ENCODE measurements at places on chromosomes 16 and 17.
A peak's percentile ranks its signal among the peaks of the same experiment; 100 is the strongest.

GRCh38 chr16:23590181-23590580 lies 5.9 kb downstream of the NDUFAB1 start:
- H3K27me3 ChIP-seq: no peaks in the 10 kb centered on the region
- H3K4me1 ChIP-seq: peaks cover 12% of the 10 kb centered on the region
- H3K36me3 ChIP-seq: peaks cover 52% of the 10 kb centered on the region
- H3K27ac ChIP-seq: no peak overlapping the region
- no peak for DNase-seq
- no peak overlapping the region for H3K4me3 ChIP-seq

- no peaks in the 10 kb centered on the region for H3K36me3 ChIP-seq
- H3K4me3 ChIP-seq: no peak overlapping the region
- no peak overlapping the region for H3K27ac ChIP-seq
- H3K27me3 ChIP-seq: no peaks in the 10 kb centered on the region
- no peaks in the 10 kb centered on the region for H3K4me1 ChIP-seq
These were observed 10.4 kb downstream of the C16orf46 start for GRCh38 chr16:81066681-81067080.

DNA sequence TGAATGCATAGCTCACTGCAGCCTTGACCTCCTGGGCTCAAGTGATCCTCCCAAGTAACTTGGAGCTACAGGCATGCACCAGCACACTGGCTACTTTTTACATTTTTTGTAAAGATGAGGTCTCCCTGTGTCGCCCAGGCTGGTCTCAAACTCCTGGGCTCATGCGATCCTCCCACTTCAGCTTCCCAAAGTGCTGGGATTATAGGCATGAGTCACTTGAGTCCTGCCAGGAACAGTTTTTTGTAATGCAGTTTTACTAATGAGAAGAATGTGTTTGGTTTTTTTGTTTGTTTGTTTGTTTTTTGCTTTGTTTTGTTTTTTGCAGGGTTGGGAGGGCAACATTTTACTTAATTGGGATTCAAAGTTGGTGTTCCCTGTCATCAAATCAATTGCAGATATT lies 22.2 kb downstream of the SOST start:
- H3K36me3 ChIP-seq: no peaks in the 10 kb centered on the region
- H3K4me3 ChIP-seq: no peak overlapping the region
- no peak overlapping the region for H3K27ac ChIP-seq

- H3K4me1 ChIP-seq: no peaks in the 10 kb centered on the region
- no peak for DNase-seq
- no peaks in the 10 kb centered on the region for H3K36me3 ChIP-seq
- H3K27ac ChIP-seq: no peak overlapping the region
- no peaks in the 10 kb centered on the region for H3K27me3 ChIP-seq
These were observed 2.1 kb upstream of the ADGRG5 start for GRCh38 chr16:57540387-57540786.

- H3K36me3 ChIP-seq: peaks cover 13% of the 10 kb centered on the region
- H3K27me3 ChIP-seq: no peaks in the 10 kb centered on the region
- peaks cover 12% of the 10 kb centered on the region for H3K4me1 ChIP-seq
- H3K4me3 ChIP-seq: no peak overlapping the region
These were observed 6.9 kb downstream of the TXNDC11 start for GRCh38 chr16:11735787-11736186.

DNA sequence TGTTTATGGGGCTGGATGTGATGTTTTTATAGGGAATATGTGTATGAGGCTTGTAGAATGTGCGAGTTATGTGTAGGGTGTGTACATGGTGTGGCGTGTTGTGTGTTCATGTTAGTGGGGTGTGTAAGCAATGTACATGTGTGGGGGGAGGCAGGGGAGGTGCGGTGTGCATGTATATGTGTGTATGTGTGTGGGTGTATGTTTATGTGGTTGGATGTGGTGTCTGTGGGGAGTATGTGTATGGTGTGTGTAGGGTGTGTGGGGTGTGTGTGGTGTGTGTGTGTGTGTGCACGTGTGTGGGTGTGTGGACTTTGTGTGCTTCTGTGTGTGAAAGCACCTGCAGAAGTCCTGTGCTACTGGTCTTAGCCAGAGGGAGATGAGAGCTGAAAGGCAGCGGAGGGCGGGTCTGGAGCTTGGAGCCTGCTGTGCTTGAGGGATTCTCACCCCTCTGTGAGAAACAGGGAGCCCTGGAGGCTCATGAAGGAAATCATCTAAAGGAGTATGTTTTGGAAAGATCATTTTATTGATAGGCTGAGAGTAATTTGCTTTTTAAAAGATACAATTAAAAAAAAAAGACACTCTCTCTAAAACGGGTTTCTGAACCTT lies 222.7 kb downstream of the HS3ST4 start:
- DNase-seq: no peak
- H3K4me3 ChIP-seq: no peak overlapping the region
- no peak overlapping the region for H3K27ac ChIP-seq
- H3K4me1 ChIP-seq: no peaks in the 10 kb centered on the region
- H3K27me3 ChIP-seq: no peaks in the 10 kb centered on the region

DNA sequence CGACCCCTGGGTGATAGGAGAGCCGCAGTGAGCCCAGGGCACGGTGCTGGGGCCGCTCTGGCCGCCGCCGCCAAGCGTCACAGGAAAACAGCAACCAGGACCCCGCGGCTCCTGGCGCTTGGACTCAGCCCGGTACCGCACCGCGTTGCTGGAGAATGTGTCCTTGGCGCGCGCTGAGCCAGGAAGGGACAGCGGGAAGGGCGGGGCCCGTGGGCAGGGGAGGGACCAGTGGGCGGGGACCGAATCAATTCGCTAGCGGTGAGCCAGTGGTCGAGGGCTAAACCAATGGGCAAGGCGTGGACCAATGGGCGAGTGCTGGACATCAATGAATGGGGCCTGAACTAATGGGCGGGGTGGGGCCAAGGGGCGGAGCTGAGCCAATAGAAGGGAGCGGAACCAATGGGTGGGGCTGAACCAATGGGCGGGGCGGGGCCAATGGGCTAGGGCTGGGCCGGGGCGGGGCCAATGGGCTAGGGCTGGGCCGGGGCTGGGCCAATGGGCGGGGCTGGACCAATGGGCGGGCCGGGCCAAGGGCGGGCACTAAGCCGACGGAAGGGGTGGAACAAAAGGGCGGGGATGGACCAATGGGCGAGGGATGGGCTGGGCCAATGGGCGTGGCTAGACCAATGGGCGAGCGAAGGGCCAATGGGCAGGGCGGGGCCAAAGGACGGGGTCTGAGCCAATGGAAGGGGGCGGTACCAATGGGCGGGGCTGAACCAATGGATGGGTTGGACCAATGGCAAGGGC lies 6.3 kb upstream of the FLYWCH1 start:
- no peaks in the 10 kb centered on the region for H3K36me3 ChIP-seq
- no peaks in the 10 kb centered on the region for H3K27me3 ChIP-seq
- H3K27ac ChIP-seq: peak overlapping the region; percentile 79
- H3K4me1 ChIP-seq: peaks cover 20% of the 10 kb centered on the region

DNA sequence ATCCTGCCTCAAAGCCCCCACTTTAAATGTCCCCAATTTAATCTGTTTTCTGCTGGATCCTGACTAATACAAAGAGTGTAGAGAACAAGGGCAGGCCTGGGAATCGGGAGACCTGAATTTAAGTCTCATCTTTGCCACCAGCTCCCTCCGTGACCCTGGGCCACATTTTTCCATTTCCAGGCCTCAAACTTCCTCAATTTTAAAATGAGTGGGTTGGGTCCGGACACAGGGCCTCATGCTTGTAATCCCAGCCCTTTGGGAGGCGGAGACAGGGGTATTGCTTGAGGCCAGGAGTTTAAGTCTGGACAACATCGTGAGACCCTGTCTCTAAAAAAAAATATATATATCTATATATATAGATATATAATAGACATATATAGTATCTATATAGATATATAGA lies 61.4 kb downstream of the SRL start:
- H3K4me3 ChIP-seq: no peak overlapping the region
- H3K27ac ChIP-seq: no peak overlapping the region
- no peaks in the 10 kb centered on the region for H3K27me3 ChIP-seq
- DNase-seq: no peak
- no peaks in the 10 kb centered on the region for H3K36me3 ChIP-seq
- H3K4me1 ChIP-seq: peaks cover 6% of the 10 kb centered on the region

DNA sequence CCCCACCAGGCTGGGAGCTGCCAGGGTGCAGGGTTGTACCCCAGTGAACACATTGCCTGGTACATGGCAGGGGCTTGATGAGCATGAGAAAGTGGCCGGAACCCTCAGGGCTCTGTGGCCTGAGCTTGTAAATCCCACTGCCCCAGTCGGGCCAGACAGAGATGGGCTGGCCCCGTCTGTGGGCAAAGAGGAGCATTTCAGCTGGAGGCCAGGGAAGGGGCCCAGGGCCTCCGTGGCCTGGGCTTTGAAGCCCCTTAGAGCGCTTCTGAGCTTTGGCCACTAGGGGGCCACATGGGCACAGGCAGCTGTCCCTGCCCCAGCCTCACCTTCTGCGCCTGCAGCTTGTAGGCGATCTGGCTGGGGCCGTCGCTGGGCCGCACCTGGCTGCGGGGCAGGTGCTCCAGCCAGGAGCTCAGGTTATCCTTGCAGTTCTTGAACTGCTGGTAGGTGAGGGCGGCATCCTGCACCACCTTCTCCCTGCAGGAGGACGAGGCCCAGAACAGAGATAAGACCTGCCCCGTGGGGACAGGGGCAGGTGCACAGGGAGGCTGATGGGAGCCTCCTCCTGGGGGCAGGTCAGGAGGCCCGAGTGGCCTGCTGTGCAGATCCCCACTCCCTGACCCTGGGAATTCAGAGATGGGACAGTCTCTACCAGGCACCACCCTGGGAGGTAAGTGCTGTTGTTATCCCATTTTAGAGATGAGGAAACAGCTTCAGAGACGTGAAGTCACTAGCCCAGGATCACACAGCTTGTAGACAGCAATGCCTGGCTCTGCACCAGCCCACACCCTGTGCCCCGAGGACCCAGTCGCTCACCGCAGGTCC lies 12.8 kb downstream of the EVPL start:
- no peaks in the 10 kb centered on the region for H3K27me3 ChIP-seq
- no peak for DNase-seq
- H3K4me1 ChIP-seq: no peaks in the 10 kb centered on the region
- H3K36me3 ChIP-seq: no peaks in the 10 kb centered on the region
- no peak overlapping the region for H3K27ac ChIP-seq

GRCh38 chr17:31480904-31481782 lies 89.7 kb downstream of the RAB11FIP4 start:
- H3K4me1 ChIP-seq: no peaks in the 10 kb centered on the region
- H3K36me3 ChIP-seq: no peaks in the 10 kb centered on the region
- no peak overlapping the region for H3K27ac ChIP-seq
- no peak for DNase-seq
- H3K4me3 ChIP-seq: no peak overlapping the region

Data from thoracic aorta (tissue), 2 donors.